ENCODE measurements at places on chromosomes 4 and X.

GRCh38 chr4:31089815-31090214, 369.6 kb downstream of the PCDH7 start:
- peak; percentile 89 for DNase-seq

DNA sequence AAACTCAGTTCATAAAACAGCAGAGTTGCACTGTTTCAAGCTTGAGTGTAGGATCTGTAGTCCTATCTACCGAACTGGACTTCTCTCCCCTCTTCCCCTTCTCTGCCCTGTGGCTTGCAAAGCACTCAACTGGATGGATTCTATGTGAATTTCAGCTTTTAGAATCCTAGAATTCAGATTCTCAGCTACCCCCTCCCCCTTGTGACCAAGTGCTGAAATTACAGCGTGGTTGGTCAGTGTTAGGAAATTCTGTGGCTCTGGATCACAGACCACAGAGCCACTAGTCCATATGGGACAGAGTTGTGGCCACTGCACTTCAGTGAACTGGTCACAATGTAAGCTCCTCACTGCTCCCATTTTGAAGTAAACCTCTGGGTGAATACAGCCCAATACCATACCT, 64.6 kb upstream of the TRPC5 start:
- no peak for DNase-seq

- peak; percentile 25 for DNase-seq
Observed at GRCh38 chr4:46931981-46932380, 22.9 kb upstream of the COX7B2 start.

DNA sequence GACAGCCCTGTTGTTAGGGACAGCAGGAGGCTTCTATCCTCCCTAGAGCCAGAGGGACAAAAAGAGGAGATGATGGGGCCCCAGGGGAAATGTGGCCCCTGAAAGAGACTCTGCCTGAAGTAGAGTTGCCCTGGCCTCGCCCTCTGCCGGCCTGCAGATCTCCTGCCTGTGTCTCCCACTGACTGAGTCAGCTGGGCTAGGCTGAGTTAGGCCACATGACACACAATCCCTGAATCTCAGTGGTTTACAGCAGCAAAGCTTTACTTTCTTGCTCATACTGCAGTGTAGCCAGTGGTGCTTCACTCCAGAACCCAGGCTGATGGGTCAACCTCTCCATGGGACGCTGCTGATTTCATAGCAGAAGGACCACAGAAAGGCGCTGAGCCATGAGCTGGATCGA, 23.5 kb downstream of the DRD5 start:
- no peak for DNase-seq

DNA sequence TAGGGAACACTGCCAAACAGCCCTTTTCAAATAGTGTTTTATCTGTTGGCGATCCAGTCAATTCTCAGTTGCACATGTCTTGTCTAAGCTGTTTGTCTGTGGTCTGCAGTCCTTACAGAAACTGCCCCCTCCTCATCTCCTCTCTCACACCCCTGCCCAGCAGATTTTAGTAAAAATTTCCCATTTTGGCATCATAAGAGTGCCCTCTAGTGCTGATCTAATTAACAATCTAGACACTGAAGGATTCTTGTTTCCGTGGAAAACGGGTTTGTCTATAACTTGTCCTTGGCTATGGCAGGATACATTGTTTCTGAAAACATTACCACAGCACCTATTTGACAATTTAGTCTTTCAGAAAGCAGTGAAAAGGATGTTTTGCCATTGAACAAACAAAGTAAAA, 227.2 kb upstream of the MBNL3 start:
- no peak for DNase-seq
